ENCODE measurements at places on chromosomes 5 and 9. TPM values are rescaled to one million over a fixed set of nuclear protein-coding genes. Genes with fewer than 3 reads are reported as not detected.

SELENOP gene
- 373 TPM for total RNA-seq

SPAAR gene
- total RNA-seq, result 2.5 TPM

PCDHA5 gene
- not detected for total RNA-seq

GEMIN5 gene
- total RNA-seq, result 12.2 TPM

SLC1A3 gene
- 12.3 TPM for total RNA-seq

PRSS3 gene
- 3.3 TPM for total RNA-seq

MYO10 gene
- 22.0 TPM for total RNA-seq
